D341Med (cell line): ENCODE measurements at places on chromosomes 6 and 20.

DNA sequence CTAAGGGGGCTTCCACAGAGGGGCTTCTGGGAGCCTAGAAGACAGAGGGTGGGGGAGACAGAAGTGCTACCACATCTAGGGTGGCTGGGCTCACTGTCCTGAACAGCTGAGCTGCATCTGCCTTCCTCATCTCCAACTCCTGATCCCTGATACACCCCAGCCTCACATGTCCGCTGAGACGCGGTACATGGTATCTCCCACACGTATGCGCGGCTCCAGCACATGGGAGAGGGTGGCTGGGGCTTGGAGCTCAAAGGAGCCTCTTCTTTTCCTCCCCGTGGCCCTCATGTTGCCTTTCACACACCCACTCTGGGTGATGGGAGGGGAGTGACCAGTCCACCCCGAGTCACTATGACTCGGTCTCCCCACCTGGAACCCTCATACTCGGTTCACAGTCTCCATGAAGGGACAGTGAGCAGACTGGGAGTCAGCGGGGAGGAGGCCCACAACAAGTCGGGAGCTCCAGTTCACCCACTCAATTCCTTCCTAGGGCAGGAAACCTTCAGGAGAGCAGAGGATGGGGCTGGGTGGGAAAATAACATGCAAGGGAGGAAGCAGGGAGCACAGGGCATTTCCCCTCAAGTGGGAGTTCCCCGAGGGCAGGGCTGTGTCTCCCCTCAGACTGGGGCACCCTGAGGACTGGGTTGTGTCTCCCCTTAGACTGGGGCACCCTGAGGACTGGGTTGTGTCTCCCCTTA is 61.7 kb downstream of the MRPL14 start:
- no peak for DNase-seq

DNA sequence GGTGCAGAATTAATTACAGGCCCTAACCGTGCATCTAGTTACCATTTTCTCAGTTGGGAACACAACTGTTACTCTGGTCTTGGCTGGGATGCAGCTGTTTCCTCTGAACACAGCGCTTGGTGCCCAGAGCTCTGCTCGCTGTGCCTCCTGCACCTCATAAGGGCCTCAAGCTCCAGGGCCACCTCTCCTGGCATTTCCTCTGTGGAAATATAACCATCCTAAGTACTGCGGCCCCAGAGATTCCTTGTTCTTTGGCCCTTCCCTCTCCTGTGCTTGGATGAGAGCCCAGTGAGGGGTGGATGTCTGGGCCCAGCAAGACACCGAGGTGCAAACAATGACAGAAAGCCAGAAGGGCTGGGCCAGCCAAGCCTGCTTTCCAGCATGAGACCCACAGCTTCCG is 169.9 kb upstream of the CST7 start:
- DNase-seq = no peak

- DNase-seq = no peak
Measured at GRCh38 chr6:8080362-8081151, 16.4 kb upstream of the BLOC1S5 start.

- DNase-seq = no peak
Measured at GRCh38 chr6:70282919-70283461, 19.9 kb downstream of the COL9A1 start.

DNA sequence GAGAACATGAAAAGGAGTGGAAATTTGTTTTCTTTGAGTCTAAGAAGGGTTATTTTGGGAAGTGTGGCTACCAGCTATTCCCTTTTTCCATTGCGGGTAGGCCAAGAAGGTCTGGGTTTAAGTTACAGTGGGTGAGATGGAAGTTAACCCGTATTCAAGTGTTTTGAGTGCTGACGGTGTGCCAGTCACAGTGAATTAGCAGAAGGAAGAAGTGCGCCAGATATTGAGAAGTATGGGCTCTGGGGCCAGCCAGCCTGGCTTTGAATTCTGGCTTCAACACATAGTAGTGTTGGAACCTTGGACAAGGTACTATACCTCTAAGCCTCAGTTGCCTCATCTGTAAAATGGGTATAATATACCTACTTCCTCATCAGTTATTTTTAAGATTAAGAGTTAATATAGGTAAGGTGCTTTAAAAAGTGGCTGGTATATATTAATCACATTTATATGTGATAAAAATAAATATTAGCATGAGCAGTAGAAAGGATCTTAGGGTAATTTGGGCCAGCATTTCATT is 16.3 kb downstream of the ZNF76 start:
- no peak for DNase-seq

- no peak for DNase-seq
Measured at GRCh38 chr20:58597249-58597891, 53.7 kb upstream of the STX16 start.

DNA sequence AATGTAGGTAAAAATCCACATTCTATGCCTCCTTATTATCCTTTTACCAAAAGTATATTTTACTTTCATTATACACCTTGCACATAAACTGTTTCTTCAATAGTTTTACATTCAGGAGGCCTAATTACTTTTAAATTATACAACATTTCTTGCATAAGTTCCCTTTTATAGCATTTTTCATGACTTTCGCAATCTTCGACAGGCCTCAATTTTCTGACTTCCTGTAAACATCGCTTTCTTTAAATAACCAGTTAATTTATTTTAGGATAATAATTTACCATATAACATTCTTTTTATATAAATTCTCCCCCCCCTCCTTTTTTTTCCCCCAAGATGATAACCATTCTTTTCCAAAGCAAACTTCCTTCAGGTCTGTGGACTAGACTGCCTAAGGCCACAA is 9.2 kb downstream of the SLC35A1 start:
- no peak for DNase-seq

GRCh38 chr6:135250234-135250633 is 69.1 kb downstream of the MYB start:
- no peak for DNase-seq

DNA sequence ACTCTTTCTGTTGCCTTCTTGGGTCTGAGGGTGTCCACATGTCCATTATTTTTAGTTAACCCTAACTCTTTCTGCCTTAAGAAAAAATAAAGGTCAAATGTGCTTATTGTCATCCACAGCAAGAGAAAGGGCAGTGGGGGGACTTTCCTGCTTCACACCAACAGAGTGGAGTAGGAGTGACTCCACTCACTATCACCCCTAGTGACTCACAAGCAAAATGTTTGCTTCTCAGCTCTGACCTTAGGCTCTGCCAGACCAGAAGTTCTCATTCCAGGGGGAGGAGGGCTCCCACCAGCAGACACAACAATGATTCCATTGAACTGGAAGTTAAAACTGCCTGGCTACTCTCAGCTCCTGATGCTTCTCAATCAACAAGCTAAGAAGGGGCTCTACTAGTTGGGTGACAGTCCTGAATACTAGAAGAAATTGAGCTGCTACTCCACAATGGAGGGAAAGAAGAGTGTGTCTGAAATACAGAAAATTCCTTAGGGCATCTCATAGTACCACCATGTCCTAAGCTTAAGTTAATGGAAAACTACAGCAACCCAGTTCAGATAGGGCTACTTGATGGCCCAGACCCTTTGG is 83.9 kb upstream of the AFDN start:
- DNase-seq = no peak

GRCh38 chr20:34977365-34978091 is 21.9 kb downstream of the MYH7B start:
- DNase-seq = no peak

- no peak for DNase-seq
Measured at GRCh38 chr20:23909390-23909789, 29.8 kb upstream of the CST5 start.

DNA sequence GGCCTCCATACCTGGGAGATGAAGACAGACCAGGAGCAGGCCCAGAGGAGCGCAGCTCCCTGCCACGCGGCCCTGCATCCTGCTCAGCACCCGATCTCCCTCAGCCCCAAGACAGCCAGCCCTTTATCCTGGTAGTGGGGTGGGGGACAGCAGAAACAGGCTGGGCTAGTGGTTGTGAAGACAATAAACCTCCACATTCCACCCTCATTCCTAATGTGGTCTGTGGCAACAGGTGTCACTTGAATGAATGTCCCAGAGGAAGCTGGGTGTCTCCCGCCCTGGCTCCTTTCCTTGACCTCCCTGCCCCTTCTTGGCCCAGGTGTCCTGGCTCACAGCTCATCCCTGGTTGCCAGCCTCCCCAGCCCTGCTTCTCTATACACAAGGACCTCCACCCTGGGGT is at the start of gene C6orf15:
Gene C6orf15 (minus strand): TSS at position 98 of the 400 bp plus-strand sequence. CDS start 20 bp downstream, at position 78.
- DNase-seq = no peak

GRCh38 chr6:160883999-160884398 is 107.6 kb upstream of the MAP3K4 start:
- no peak for DNase-seq

GRCh38 chr6:134267917-134268361 is 50.0 kb downstream of the SGK1 start:
- DNase-seq = peak; percentile 27

DNA sequence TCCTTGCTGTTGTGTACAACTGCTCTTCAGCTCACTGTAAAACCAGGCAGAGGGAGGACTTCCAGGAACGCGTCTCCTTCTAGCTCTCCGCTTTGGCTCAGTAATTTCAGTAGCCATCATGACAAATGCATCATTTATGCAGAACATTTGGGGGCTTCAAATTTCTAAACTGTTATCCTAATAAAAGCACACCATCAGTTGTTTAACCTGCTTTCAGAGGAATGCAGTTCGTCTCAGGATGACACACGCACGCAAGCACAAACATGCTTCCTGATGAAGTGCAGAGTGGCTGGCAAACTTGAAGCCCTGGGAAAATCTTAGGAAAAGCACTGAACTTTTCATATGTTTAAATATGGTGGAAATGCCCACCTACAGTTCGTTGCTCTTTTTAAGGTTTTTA is 24.4 kb downstream of the SLC22A23 start:
- DNase-seq = no peak

DNA sequence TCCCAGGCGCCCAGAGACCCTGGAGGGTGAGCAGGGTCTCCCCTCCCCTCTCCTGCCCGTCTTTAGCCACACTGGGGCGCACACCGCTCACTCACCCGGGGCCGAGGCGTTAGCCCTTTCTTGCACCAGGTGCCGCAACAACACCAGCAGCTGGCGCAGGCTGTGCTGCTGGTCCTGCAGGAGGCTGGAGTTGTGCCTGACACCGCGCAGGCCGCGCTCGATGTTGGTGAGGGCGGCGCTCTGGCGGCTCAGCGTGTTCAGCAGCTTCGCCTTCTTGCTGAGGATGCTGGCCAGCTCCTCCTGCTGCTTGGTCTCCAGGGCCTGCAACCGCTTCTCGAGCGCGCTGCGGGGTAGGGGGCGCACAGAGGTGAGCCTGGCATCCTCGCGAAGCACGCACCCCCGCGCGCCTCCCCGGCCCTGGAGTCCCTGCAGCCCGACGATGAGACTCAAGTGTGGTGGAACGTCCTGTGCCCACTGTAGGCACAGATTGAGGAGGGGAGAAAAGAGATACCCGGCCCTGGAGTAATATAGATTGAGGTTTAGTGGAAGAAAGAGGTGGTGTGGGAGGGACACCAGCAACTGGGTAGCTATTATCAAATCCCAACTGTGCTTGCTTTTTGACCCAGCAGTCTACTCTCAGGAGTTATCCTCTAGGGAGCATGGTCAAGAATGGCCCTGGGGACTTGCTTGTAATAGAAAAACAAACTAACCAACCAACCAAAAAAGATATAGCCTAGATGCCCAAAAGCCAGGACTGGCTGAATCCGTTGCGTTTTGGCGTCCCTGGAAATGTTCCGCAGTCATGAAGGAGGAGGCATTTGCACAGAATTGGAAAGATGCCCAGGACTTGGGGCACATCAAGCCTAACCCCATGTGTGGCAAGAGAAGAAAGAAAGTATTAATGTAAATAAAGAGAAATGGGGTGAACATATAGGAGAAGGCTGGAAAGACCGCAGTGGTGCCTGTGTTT is 30.9 kb downstream of the ANGPT4 start:
- peak; percentile 67 for DNase-seq

- no peak for DNase-seq
Measured at GRCh38 chr6:117167520-117168271, 97.7 kb upstream of the VGLL2 start.

DNA sequence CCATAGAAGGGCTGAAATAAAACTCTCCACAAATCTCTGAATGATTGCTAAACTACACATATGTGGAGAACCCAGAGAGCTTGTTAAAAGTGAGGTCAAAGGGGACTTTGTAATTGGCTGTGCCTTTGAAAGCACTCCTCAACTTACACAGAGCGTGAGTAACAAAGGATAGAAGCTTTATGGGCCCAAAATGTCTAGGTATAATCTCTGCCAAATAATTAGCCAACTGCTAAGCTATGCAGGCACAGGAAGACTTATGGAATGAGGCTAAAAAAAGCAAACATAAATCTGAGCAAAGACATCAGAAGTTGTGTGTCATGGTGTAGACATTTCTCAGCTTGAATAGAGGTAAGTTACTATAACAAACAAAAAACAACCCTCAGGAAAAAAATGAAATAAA is 23.3 kb upstream of the UST start:
- no peak for DNase-seq

DNA sequence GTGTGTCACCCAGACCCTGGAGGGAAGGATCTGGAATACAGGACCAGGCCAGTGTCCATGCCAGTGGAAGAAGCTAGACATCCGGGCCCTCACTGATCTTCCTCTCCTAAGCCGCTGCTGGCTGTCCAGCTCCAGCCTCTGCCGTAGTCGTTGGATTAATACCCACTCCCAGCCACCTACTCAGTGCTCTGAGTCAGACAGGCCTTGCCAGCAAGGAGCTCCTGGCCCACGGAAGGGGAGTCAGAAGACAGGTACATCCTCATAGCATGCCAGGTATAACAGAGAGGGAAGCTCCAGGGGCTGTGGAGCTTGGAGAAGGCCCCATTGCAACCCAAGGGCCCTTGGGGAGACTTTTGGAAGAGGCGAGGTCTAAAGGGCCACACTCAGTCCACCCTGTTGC is 49.0 kb downstream of the STK35 start:
- DNase-seq = no peak

GRCh38 chr6:72966628-72967280 is 258.5 kb downstream of the KHDC1L start:
- no peak for DNase-seq

- no peak for DNase-seq
Measured at GRCh38 chr6:126781582-126781981, 336.9 kb upstream of the RSPO3 start.

DNA sequence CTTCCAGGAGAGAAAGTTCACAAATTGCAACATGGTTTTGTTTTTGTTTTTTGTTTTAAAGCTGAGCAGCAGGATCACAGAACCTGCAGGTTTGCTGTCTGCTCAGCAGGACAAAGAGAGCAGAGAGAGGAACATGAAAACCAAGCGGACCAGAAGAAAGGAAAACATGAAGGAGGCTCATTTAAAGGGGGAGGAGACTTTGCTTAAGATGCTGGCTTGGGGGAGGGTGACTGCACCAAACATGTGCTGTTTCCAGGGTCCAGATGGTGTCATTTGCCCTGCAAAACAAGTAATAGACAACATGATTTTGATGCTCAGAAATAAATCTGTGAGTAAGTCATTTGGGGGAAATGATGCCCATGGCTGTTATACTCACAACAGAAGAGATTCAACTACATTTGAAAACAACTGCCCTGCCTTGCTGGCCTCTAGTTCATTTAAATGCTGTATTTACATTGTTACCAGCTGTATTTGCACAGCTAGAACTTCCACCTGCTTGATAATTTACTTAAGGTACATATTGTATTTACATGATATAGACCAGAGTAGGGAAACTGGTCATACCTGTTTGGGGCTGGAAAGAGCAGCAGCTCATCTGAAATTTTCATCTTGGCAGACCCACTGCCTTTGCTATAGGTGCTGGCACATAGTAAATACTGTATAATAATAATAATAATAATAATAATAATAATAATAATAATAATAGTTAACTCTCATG is 32.2 kb upstream of the CHD6 start:
- no peak for DNase-seq

GRCh38 chr6:134391205-134391604 is 73.3 kb upstream of the SGK1 start:
- DNase-seq = no peak
